ENCODE measurements at places on chromosomes 2 and 18.

DNA sequence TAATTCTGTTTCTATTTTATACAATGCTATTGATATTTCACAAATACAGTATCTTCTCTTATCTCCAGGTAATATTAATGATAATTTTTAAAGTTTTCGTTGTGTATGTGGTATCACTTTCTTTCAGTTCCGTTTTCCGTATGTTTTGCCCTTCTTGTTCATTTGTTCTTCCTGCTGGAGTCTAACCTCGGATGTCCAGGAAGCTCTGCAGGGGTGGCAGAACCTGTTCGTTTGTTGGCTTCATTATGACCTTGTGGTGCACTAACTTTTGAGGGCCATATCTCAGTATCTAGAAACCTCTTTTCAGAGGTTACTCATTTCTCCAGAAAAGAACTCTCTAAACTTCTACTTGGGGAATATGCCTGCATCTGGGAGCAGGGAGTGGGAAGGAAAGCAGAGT is 134.5 kb downstream of the NBAS start:
- DNase-seq, result no peak

GRCh38 chr2:240346753-240347372 is 88.6 kb upstream of the GPC1 start:
- no peak for DNase-seq

DNA sequence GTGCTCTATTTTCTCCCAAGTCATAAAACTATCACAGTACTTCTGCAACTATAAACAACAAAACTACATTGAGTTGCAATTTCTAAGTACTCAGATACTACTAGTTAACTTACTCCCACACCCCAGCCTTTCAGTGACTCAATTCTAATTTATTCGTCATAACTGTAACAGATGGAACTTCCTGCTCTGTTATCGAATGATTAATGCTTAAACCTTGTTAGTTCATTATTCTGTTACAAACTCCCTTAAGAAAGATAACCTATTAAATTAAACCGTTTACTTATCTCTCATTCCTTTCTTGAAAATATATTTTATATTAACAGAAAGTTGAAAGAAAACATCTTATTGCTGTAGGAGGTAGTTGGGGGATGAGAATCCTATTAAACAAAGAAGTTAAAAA is 17.0 kb downstream of the TNFAIP6 start:
- peak; percentile 97 for DNase-seq

DNA sequence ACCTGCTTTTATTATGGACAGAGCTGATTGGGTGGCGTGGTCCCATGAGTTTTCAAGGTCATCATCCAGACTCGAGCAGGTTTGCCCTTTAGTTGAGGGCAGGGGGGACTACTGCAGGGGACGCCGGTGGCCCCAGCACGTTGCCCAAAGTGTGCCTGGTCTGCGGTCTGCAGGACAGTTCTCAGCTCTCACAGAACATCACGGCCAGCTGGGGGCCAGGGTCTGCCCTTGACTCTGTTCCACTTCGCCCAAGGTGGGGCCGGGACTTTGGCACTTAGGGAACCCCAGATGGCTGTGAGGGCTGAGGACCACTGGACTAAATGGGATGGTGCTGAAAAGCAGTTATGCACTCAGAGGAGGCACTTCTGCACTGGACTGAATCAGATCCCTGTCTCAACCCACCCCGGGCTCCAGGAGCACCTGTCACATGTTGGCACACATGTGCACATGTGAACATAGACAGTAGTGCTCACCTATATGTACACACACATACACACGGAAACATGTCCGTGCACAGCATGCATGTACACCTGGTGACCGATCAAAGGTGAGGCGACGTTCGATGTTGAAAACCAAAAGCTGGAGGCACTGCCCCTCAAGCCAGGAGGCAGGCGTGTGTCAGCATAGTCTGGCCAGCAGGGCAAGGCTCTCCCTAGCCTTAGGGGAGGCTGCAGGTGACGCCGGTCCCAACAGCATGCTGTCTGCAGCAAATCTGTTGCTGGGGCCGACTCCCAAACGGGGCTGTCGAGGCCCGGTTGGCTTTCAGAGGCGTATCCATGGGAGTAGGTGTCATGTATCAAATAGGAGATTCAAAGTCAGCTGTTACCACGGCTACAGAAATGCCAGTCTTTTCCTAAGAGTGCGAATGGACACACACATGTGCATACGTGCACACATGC is 10.2 kb downstream of the ANO7 start:
- no peak for DNase-seq

- DNase-seq, result no peak
Measured at GRCh38 chr2:99748344-99748743, 258.5 kb upstream of the REV1 start.

DNA sequence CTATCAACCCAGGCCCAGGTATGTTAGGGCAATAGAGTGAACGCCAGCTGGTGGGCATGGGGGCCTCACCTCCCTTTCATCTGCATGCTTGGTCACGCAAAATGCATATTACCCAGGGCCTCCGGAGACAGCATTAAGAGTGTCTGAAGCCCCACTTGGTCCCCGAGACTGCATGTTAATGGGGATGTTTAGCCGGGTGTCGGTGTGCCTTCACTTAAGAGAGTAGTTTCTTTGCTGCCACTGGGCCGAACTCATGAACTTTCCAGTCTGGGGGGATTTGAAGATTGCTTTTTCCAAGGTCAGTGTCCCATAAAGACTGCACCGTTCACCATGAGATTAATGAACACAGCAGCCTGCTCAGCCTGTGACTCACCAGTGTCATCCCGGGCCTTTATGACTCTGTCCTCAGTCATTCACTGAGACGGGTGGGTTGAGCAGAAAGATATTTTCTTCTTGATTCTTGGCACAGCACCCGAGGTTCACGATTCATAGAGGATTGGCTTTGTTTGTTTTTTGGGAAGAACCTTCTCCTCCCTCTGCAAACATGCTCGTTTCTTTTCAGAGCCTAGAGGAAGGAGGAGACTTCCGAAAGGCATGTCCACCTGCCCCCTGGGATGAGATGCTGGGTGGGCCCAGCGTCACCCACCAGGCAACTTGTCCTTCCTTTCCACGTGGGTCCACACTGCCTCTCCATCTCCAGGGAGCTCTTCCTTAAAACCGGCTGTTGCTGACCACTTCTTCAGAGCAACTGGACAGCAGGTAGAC is 199.1 kb downstream of the GLI2 start:
- DNase-seq, result peak; percentile 88

- no peak for DNase-seq
Measured at GRCh38 chr2:109162999-109163398, 34.0 kb downstream of the SH3RF3 start.

- DNase-seq, result no peak
Measured at GRCh38 chr18:62736077-62736855, 20.9 kb downstream of the PHLPP1 start.

DNA sequence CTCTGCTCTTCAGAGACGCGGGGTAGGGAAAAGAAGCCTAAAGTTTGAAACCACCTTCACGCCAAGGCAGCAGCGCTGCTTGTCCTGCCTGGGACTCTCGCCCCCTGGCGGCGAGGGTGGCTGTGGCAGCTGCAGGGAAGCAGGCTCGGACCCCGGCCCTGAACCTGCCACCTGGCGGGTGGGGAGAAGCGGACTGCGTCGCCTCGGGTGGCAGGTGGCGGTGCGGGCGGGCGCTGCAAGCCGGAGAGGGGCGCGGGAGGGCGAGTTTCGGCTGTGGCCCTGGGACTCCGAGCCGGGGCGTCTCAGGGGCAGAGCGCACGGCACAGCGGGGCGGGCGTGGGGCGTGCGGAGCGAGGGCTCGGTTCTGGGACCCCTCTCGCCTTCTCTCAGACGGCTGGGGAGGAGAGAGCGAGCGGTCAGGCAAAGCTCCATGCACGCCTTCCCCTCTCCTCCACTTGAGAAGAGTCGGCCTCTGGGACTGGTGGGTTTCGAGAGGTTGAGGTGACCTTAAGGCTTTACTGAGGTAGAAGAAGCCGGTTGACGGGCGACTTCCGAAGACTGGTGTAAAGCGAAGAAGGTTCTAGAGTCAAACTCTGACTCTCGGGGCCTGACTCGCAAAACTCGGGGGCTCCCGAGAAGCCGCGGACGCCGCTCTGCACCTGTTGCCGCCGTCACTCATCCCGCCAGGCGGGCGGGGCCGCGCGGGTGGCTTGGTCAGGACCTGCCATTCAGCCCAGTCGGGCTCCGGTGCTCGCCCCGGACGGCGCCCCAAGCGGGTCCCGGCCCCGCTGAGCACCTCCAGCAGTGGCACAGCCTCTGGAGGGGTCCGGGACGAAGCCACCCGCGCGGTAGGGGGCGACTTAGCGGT is 1.1 kb upstream of the BOLL start:
- DNase-seq, result no peak

DNA sequence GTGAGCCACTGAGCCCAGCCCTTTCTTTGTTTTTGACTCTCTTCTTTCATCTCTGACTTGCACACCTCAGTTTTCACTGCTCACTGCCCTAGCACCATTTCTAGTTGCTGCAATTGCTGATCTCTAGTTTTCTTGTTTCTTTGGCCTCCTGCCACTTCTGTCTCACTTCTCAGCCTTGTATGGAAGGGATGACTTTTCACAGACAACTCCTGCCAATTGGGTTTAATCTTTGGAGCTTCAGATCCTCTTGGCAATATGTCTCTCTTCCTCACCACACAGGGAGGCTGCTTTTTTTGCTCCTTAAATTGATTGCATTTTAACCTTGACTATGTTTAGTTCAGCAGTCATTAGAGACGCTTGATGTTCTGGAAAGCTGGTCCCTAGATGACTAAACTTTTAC is 323.1 kb downstream of the CTNNA2 start:
- no peak for DNase-seq

DNA sequence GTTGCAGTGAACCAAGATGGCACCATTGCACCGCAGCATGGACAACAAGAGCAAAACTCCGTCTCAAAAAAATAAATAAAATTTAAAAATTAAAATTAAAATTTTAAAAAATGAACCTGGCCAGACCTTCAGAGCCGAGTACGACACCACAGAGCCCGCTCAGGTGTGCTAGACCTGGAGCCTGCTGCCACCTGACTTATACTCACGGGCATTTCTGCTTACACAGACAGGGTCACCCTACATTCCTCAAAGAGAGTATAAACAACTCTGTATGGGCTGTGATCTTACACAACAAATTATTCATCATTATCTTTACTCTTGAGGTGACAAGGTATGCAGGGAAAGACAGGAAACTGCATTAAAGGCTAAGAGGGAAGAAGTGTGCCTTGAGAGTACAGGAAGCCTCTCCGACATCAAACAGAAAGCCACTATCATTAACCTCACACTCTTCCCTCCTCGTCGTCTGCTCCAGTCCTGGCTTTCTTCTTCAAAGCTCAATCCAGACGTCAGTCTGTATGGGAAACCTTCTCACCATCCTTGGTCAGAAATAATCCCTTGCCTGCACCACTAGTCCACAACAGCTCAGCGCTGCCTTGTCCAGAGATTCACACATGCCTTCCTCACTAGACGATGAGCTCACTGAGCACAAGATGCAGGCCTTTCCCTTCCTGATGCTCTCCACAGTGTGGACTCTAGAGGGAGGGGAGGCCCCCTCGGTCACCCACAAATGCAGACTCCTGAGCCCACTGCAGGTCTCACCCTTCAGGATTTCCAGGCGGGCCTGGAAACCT is 56.2 kb downstream of the UXS1 start:
- DNase-seq, result no peak

DNA sequence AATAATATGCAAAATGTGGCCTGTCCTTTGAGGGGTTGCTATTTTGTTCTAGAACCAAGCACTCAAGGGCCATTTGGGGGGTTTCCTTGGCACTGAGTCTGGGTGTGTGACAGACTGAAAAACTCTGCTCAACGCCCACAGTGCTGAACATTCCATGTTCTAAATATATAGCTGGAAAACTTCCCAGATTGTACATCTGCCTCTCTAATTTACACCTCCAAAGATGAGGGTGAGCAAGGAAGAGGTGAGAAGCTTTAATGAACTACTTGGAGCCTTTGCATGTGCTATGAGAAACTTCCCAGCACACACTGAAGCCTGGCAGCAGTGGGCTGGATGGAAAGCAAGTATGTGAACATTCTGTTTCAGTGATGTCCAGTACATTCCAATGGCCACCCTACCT is 296.7 kb upstream of the KCNH7 start:
- no peak for DNase-seq

- peak; percentile 93 for DNase-seq
Measured at GRCh38 chr2:10036095-10036884, 7.1 kb upstream of the KLF11 start.

GRCh38 chr2:2564300-2565078 is 233.4 kb upstream of the MYT1L start:
- DNase-seq, result no peak

- no peak for DNase-seq
Measured at GRCh38 chr18:48638896-48639771, 100.3 kb downstream of the CTIF start.

- DNase-seq, result no peak
Measured at GRCh38 chr2:56473524-56473923, 289.7 kb downstream of the CCDC85A start.

GRCh38 chr18:62506495-62507143 is 16.2 kb upstream of the ZCCHC2 start:
- DNase-seq, result no peak

DNA sequence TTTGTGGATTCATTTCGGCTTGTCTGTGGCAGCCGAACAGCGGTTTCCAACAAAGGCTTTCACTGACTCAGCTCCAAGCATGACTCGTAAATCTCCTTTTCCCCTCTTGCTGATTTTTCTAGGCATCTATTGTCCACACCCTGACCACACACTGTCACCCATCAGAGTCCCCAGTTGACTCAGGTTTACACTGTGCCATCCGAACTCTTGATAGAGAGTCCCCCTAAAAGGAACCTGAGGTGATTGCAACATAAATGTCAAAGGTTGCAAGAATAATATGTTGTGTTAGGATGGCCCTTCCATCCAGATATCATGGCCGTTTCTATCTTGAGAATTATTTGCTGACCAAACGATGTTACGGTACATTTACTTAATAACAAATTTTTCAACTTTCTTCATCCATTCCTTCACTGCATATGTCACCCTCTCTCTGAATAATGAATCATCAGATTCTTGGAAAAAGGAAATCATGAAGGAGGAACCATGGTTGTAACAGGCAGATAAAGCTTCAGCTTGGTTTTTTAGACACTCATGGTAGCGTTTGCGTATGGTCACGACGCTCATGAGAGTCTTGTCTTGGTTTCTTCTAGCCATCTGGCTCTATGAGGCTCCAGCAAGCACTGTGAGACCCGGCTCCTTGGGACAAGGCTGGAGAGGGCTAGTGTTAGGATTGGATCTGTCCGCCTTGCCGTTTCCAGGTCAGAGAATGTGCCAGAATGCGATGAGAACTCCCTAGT is 72.1 kb downstream of the NPAS2 start:
- peak; percentile 56 for DNase-seq

GRCh38 chr18:61882296-61883004 is 10.4 kb downstream of the RNF152 start:
- DNase-seq, result no peak

- DNase-seq, result peak; percentile 75
Measured at GRCh38 chr2:176931588-176932563, 280.7 kb upstream of the HNRNPA3 start.

DNA sequence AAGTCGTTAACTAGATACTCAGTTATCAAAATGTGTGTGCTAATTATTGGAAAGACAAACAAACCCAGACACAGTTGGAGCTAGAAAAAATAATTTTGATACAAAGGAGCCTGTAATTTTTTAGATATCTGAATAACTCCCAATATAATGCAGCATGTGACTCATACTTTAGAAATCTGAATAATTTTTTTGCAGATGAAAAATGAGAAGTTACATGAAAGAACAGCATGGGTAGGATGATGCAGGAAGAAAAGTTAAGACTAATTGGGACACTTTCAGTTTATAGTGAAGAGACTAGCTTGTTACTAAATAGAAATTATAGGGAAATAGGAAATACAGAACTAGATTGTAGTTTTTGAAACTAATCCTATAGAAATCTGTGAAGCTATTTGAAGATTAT is 945.8 kb downstream of the CBLN2 start:
- DNase-seq, result no peak
